ENCODE measurements at places on chromosomes 12 and 14.

- DNase-seq = no peak
Measured at GRCh38 chr12:118455327-118455726, 79.0 kb downstream of the SUDS3 start.

- no peak for DNase-seq
Measured at GRCh38 chr14:23090254-23090636, 4.7 kb downstream of the ACIN1 start.

- peak; percentile 54 for DNase-seq
Measured at GRCh38 chr12:123931686-123932321, 40.8 kb downstream of the CCDC92 start.

DNA sequence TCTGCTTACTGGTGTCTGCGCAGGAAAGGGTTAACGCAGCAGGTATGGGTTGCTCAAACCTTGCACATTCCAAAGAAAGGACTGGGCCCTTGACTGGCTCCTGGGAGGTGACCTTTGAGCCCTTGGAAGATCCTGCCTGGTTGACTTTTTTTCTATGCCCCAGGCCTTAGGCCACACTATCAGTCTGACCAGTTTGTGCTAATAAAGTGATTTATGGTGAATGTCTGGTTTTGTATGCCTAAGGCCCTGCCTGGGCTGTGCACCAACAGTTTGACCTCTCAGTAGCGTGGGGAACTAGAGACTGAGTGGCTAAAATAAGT, 61.4 kb upstream of the SCN8A start:
- no peak for DNase-seq

Data from posterior vena cava (tissue), 2 donors.